H1 (cell line): ENCODE measurements at places on chromosomes 13 and 19.
A peak's percentile ranks its signal among the peaks of the same experiment; 100 is the strongest.

DNA sequence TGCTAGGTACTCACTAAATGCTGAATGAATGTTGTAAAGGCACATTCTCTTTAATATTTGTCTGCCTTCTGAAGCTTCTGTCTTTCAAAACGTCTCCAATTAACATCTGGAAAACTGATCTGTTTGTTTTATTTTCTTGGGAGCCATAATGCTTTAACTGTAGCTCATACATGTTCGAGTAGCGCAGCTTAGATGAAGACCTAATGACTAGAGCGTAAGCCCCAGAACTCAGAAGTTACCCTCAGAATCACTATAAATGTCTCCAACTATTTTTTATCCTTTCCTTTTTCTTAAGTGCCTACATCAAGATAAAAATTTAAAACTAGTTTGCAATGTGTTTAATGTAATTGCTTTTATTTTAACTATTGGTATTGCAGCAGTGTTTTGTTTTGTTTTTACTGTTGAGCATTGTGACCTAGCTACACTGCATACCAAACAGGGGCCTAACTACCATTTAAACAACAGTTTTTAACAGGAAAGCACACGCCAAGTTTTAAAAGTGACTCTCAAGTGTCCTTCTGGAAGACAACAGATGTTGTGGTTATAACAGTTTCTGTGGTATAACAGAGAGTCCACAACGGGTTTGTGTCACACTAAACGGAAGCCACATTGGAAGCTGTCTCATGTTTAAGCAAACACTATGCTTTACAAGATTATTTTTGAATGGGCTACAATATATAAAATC, 42.0 kb downstream of the MRPL57 start:
- no peak overlapping the region for H3K4me3 ChIP-seq
- no peaks in the 10 kb centered on the region for H3K27me3 ChIP-seq
- H3K27ac ChIP-seq: no peak overlapping the region
- no peak for DNase-seq

- H3K27me3 ChIP-seq: no peaks in the 10 kb centered on the region
- H3K27ac ChIP-seq: no peak overlapping the region; the same call in 1 of the 2 replicates
- DNase-seq: peak; percentile 71
- peaks cover 28% of the 10 kb centered on the region for H3K4me1 ChIP-seq
Observed at GRCh38 chr19:17243830-17244617, 1.7 kb downstream of the NR2F6 start.

- DNase-seq: no peak
- no peaks in the 10 kb centered on the region for H3K36me3 ChIP-seq
- H3K27ac ChIP-seq: no peak overlapping the region
Observed at GRCh38 chr13:45299194-45299593, 41.8 kb downstream of the TPT1 start.

GRCh38 chr13:73757481-73758233, 376.5 kb downstream of the KLF12 start:
- no peak overlapping the region for H3K4me3 ChIP-seq
- no peaks in the 10 kb centered on the region for H3K4me1 ChIP-seq
- H3K27me3 ChIP-seq: no peaks in the 10 kb centered on the region
- no peak for DNase-seq
- H3K27ac ChIP-seq: no peak overlapping the region

DNA sequence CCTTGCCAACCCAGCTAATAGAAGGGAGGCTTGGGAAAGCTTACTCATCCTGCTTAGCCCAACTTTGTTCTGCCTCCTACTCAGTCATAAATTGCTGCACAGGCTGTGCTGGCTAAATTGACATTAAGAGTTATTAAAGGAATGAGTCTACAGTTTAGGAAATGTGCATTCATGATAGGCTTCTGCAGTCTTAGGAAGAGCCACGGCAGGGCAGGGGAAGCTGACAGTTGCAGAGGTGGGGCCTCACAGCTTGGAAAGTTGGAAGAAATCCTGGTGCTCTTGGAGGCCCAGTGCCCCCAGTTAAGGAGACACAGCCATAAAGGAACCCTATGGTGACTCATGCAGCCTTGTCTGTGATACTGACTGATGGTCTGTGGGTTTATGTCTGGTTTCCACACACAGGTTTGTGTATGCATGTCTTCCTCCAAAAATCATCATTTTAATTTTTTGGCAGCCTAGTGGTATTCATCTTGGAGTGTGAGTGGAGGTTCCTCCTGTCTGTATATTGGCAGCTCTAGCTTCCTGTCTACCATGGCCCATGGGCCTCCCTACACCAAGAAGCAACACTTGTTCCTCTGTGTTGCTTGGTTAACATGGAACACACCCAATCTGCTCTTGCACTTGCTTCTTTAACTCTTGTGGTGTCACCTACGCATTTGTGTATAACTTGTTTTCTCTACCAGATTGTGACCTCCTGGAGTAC, 135.0 kb upstream of the KL start:
- H3K4me3 ChIP-seq: no peak overlapping the region
- DNase-seq: no peak
- H3K27me3 ChIP-seq: no peaks in the 10 kb centered on the region
- H3K36me3 ChIP-seq: no peaks in the 10 kb centered on the region
